ENCODE measurements at places on chromosomes 3 and 15.

- DNase-seq, result no peak
Measured at GRCh38 chr3:61750766-61751165, 189.4 kb downstream of the PTPRG start.

DNA sequence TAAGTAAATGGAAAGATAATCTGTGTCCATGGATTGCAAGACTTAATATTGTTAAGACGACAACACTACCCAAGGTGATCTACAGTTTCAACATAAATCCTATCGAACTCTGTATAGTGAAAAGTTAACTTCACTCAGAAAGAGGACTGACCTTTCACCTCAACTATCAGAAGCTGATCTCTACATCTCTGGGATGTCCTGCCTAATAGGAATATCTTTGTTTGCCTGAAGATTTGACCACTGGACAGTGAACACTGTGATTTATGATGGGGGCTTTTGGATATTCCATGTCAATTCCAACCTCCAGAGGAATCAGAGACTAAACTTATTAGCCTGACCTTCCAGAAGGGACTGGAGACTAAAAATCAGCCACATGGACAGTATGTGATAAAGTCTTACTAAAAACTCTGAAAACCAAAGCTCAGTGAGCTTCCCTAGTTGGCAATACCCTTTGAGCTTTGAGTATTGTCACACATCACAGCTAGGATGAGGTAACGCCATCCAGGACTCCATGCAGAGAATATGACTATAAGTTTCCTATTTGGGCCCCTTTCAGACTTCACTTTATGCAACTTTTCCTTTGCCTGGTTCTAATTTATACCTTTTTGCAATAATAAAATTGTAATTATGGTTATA lies 164.9 kb upstream of the SETMAR start:
- DNase-seq, result no peak

DNA sequence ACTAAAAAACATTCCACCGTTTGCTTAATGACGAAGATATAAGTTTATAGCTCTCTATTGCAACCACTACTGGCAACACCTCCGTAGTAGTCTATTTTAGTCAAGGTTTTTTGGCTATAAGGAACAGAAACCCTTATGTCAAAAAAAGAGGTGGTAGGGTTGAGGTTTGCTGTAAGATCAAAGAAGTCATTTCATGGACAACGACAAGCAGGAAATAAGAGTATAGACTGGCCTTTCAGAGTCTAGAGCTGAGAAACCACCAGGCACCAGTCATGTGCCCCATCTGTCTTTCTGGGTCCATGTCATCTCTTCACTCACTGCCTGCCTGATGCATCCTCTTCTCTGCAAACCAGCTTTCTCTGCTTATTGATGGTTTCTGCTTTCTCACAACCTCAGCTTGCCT lies 42.7 kb downstream of the THBS1 start:
- no peak for DNase-seq

DNA sequence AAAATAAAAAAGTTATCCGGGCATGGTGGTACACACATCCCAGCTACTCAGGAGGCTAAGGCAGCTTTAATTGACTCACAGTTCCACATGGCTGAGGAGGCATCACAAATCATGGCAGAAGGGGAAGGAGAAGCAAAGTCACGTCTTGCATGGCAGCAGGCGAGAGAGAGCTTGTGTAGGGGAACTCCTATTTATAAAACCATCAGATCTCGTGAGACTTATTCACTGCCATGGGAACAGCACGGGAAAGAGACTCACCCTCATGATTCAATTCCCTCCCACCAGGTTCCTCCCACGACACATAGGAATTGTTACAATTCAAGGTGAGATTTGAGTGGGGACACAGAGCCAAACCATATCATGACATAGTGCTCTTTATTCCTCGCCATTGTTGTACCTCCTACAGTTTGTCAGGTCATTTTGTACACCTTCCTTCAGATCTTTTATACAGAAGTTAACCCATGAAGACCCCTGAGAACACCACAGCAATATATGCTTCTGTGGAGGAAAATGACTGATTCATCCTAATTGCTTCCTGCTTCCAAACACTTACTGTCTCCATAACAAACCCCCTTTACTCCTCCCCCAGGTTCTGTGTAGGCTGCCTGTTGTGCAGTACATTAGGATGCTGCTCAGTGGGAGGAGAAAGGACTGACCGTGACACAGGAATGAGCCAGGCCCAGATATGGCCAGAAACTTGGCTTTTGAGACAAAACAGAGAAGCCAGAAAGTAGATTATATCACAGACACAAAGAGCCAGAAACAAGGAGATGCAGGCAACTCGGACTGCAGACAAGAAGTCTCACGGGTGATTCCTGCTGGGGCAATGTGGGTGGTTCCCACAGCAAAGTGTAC lies 67.9 kb upstream of the HEG1 start:
- DNase-seq, result peak; percentile 28

GRCh38 chr3:175585898-175586297 lies 726.8 kb downstream of the NAALADL2 start:
- no peak for DNase-seq

GRCh38 chr3:71243229-71243628 lies 340.3 kb downstream of the FOXP1 start:
- no peak for DNase-seq

- no peak for DNase-seq
Measured at GRCh38 chr3:181572432-181572831, 139.3 kb upstream of the SOX2 start.

DNA sequence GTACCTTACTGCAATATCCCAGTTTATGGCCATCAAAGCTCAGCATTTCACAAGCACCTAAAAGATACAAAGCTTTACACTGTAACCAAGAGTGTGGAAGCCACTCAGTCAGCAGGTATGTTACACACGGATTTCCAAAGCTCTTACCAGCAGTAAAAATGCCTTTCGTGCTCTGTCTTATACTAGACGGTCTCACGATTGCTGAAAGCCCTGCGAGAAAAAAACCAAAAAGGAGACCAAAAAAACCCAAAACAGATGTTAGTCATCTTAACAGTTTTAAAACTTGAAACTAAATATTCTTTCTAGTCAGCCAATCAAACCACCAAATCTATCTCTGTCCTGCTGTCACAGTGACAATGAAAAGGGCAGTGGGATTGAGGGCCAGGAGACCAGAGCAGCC lies 39.0 kb downstream of the TAMM41 start:
- DNase-seq, result no peak

DNA sequence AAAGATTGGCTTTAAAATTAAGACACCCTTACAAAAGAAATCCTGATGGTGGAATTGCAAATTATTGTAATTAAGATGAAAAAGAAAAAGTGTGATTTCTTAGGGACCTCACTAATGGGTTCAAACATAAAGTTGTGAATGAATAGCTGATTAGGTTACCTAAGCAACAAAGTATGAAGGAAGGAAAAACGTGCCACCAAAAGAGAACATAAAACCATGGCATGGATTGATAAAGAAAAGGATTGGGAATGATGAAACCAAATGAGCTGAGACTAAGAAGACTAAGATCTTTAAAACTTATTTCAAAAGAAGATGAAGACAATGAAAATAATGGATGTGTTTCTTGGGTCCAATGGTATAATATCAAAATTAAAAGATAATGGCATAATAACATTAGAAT lies 32.2 kb upstream of the GUCA1C start:
- no peak for DNase-seq

DNA sequence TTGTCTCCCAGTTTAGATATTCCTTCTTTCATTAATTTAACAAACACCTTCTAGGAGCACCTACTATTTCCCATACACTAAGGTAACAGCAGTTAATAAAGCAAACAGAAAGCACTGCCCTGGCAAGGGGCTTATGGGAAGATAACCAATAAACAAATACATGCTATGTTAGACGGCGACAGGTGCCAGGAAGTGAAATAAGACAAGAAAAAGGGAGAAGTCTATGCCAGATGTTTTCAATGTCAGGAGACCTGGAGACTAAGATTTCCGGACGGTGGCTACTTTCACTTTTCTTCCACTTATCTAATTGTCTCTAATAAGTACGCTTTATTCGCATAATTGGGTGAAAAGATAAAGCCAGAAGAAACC lies 32.5 kb upstream of the ZNF445 start:
- DNase-seq, result no peak

DNA sequence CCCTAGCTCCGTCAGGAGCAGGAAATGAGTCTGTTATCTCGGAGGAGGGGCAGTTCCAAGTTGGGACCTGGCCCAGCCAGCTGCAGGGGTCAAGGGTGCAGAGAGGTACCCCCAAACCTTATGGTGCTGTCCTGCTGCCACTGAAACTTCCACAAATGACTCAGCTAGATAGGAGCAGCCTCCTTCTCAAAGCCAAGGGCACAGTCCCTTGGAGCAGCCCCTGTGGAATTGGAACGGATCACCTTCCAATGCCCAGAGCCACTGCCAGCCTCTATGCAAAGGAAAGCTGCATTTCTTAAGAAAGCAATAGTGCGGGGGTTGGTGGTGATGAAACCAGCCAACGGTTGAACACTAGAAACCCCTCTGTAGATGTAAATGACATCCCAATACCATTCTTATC lies 19.6 kb upstream of the LRRK1 start:
- DNase-seq, result no peak

DNA sequence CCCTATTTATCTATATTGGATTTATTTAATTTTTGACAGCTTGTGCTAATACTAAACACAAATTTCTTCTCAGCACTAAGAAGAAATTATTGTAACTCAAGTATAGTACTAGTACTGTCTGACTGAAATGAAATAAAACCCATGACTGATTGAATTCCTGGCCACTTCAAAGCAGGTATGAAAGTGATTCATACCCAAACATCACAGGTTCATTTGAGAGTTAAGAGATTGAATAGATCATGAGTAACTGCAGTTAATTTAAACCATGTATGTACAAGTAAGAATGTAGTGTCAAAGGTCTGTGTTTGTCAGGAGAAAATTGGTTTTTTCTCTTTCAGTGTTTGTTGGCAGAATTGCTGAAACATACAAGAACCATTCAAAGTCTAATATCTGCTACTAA lies 332.0 kb upstream of the GRM7 start:
- DNase-seq, result no peak

DNA sequence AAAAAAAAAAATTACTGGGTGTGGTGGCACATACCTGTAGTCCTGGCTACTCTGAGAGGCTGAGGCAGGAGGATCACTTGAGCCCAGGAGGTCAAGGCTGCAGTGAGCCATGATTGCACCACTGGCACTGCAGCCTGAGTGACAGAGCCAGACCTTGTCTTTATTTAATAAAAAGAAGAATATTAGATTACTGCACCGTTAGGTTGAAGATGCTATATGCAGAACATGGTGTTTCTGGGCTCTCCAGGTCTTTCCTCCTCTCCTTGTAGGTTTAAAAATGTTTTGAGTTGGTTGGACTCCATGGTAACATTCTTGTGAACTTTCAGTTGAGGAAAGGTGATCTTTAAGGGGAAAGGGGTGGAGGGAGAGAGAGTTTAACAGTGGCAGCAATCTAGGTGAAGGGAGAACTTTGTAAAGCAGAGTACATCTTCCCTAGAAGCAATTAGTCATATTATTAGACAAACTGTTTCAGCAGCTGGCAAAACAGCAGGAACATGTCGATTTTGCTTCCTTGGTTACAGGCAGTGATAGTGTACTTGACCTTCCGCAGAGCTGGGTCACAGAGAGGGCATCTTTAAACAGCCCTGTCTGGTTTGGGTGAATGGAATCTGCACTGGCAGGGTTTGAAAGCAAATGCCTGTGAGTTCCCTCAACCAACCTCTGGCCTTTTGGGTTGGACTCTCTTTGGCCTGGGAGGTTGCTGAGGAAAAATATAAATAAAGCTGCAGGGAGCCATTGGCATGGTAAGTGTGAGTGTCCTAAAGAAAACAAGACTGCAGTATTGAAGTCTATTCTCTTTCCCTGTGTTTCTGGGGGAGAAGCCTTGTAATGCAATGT lies 42.8 kb downstream of the NR2C2 start:
- no peak for DNase-seq

All from sciatic nerve (tissue), 2 donors.